ENCODE measurements at places on chromosomes 11 and 22. TPM values are rescaled to one million over a fixed set of nuclear protein-coding genes. Genes with fewer than 3 reads are reported as not detected.

DNA sequence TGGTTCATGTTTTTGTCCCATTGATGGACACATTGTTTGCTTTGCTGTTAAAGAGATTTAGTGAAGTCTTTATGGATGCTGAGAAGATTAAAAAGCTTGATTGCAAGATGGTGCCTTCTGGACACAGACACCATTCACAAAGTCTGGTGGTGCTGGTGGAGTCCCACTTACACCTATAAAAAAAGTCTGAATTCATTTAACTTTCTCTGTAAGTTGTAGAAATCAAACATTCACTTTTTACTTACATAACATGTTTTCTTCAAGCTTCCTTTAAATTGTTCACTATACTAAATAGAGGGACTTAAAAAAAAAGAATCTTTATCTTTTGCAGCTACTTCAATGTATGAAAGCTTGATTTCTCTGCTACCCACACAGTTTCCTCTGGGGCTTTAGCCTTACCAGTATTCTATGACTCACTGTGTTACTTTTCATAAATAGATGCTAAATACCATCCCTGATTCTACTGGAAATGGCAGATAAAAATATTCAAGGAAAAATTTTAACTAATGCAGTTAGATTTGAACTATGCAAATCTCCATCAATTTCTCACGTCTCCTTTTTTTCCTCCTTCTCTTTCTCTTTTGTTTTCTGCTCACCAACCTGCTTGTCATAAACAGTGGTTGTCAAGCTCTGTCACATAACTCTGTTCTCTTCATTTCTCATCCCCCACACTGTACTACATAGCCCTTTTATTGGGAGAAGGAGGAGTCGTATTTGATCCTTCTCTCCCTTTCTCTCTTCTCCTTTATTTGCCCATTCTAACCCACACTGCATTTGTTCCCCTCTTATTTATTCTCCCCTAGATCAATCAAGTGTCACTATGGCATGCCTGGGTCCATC lies 89.7 kb downstream of the FAM76B start:
- no peak for DNase-seq

- DNase-seq = no peak
These were observed 583.3 kb upstream of the TENM4 start for GRCh38 chr11:80024119-80024518.

DNA sequence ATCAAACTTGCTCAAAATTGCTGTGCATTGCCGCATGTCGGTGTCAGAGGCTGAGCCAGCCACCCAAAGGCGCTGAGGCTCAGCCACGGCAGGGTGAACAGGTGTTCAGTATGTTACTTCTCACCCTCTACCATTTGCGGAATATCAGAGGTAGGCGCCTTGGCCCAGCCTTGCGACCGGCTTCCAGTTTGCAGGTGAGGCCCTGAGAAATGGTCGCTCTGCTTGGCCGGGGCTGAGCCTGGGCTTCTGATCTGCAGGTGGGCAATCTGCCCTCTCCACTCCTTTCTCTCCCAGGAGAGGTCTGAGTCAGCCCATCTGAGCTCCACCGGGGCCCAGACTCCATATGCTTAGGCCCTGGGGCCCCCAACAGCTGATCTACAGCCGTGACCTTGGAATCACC lies 71.0 kb downstream of the RPS6KA4 start:
- DNase-seq = no peak

GRCh38 chr11:111520560-111520959 lies 6.0 kb downstream of the HOATZ start:
- DNase-seq = no peak

GRCh38 chr22:31148953-31149627 lies 8.8 kb upstream of the PLA2G3 start:
- peak; percentile 47 for DNase-seq

TMPRSS6 gene
- not detected for total RNA-seq

- no peak for DNase-seq
These were observed 54.1 kb downstream of the MCAM start for GRCh38 chr11:119262668-119263351.

OVCH2 gene
- 3.3 TPM for total RNA-seq

SYNGR1 gene
- total RNA-seq = 13.3 TPM

DNA sequence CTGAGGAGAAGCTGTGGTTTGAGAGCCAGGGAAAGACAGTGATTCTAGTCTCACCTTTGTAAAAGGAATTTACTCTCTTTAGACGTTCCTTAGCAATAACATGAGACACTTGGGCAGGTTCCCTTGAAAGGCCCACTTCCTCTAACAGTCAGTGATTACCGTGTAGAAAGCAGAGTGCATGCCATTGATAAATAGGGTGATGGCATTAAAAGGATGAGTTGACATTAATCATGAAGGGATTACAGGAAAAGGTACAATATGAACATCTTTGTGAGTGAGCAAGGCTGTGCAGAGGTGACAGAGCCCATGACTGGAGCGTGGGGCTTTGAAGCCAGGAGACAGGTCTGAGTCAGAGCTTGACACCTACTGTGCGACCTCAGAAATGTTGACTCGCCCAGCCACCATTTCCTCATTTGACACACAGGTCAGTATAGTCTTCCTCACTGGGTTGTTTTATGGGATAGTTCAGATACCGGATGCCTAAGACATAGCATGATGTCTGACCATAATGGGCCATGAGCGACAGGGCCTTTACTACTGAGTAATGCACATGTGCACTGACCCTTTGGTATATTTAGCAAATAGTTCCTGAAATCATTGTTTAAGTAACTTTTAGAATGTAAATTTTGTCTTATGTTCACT lies 341.7 kb upstream of the MTNR1B start:
- DNase-seq = no peak

DNA sequence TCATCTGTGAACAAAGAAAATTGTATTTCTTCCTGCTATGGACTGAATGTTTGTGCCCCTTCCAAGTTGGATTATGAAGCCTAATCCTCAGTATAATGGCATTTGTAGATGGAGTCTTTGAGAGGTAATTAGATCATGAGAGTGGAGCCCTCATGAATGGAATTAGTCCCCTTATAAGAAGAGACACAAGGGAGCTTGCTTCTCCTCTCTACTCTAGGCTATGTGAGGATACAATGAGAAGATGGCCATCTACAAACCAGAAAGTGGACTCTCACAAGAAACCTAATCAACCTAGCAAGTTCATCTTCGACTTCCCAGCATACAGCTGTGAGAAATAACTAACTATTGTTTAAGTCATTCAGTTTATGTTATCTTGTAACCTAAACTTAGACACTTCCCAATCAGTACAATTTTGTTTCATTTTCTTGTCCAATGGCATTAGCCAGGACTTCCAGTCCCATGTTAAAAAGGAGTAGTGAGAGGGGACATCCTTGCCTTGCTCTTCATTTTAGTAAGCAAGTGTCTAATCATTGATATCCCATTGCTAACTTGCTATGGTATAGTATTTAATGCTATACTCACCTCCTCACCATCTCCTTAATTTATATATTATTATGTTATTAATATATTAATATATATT lies 45.7 kb downstream of the PDGFD start:
- no peak for DNase-seq

GRCh38 chr22:43432883-43433415 lies 21.1 kb downstream of the MPPED1 start:
- no peak for DNase-seq

DNA sequence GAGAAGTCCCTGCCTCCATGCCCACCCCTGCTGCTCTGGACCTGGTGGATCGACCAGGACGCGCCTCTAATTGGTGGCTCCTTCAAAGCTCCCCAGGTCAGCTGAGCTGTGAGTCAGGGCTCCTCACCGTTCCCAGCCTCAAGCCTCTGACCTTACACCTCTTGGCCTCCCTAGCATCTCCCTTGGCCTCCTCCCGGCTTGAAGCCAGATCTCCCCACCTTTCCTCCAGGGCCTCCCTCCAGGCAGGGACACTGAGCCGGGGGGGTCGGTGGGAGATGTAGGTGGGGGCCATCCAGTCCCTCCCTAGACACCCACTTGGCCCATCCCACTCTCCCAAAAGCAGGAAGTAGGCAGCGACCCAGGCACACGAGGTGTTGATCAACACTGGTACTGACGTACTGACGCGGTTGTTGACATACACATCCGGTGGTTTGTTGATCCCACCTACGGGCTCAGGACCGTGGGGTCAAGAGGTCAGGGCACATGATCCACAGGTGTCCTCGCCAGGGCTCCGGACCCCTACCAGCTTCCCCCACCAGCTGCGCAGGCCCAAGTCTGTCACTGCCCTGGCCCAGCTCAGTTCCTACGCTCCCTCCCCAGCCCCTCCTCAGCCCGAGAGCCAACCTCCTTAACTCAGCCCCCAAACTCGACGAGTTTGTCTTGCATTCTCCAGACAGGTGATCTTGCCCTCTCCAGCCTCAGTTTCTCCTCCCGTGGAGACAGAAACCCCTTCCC lies 802 bp downstream of the ATG2A start:
- no peak for DNase-seq

SCGB1D2 gene
- not detected for total RNA-seq

- DNase-seq = no peak
These were observed 24.1 kb upstream of the SCN2B start for GRCh38 chr11:118200497-118200896.

GRCh38 chr11:128246810-128247594 lies 340.4 kb downstream of the ETS1 start:
- no peak for DNase-seq

- DNase-seq = no peak
These were observed 1.6 kb upstream of the MAP4K2 start for GRCh38 chr11:64804346-64805210.

DNA sequence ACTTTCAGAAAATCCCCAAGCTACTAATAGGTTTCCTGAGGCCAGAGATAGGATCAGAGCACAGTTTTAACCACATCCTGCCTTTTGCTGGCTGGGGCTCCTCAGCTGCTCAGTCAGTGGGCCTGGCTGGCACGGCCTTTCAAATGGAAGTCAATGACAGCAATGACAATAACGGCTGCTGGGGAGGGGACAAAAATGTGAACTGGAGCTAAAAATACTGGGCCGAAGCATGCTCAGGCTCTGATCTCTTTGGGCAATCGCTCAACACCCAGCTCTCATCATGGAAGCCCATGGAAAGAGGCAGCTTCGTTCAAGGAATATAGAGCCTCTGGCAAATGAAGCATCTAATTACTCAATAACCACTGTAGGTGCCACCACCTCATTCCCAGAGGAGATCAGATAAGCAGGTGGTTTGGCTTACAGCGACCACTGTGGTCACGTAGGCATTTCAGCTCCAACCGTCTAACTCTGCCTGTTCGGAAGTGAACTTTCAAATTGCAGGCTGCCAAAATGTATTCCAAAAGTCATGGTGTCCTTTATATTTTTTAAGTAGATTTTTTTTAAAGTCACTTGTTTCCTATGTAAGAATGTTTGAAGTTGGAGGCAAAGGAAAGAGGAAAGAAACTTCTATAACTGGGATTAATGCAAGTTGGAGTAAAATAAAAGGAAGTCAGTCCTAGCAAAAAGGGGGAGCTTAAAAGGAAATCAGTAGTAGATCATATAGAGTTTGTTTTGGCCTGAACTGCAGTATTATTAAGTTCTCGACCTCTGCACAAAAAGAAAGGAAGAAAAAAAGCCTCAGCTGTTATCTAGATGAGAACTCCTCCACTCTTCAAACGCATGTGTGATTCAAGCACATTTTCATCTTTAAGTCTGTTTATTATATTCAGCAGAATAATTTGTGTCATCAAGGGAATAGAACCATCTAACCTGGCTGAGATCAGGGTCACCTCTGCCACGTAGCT lies 14.1 kb downstream of the WT1 start:
- DNase-seq = no peak

TYR gene
- total RNA-seq = not detected

GRCh38 chr11:44263738-44264437 lies 46.1 kb downstream of the ALX4 start:
- no peak for DNase-seq

GRCh38 chr11:34052608-34053160 lies 1.2 kb downstream of the CAPRIN1 start:
- no peak for DNase-seq

DNA sequence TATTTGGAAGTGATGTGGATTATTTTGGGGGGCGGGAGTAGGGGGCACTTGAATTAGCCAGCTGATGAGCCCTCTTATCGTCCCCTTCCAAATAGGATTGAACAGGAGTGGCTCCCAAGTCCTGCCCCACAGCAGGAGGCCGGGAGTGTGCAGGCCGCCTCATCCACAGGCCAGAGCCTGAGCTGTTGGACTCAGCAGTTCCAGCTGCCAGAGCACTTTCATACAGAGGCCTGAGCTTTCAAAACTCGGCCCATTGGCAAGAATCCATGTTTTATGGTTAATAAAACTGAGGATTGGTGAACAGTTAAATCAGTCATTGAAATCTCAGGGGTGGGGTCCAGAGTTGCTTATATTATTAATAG lies 9.6 kb downstream of the FAM118A start:
- DNase-seq = no peak

DNA sequence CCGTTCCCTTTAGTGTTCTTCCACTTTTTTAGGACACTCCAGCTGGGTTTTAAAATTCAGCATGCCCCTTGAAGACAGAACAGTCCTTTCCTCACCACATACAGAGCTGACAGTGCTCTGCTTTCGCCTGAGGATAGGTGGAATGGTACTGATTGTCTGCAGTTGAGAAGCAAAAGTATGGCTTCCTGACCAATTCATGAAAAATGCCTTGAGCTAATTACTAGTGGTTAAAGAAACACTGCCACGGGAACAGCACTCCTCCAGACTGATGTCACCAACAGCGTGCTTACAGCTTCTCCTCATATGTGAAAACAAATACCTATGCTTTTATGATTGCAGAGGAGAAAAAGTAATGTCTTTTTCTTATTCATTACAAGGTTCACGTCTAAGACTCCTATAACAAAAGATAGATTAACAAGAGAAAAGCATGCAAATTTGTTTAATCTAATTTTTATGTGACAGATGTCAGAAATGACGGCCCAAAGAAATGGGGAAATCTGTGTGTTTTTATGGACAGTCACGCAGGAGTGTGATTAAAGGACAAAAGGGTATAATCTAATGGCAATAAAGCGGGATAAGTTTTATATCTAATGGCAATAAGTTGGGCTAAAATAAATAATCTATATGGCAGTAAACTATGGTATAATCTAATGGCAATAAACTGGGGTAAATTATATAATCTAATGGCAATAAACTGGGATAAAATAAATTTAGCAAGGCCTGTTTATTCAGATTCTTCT lies 123.4 kb upstream of the ARHGAP42 start:
- no peak for DNase-seq

GNAZ gene
- total RNA-seq = 5.4 TPM

ALDH3B1 gene
- total RNA-seq = 4.6 TPM

DNA sequence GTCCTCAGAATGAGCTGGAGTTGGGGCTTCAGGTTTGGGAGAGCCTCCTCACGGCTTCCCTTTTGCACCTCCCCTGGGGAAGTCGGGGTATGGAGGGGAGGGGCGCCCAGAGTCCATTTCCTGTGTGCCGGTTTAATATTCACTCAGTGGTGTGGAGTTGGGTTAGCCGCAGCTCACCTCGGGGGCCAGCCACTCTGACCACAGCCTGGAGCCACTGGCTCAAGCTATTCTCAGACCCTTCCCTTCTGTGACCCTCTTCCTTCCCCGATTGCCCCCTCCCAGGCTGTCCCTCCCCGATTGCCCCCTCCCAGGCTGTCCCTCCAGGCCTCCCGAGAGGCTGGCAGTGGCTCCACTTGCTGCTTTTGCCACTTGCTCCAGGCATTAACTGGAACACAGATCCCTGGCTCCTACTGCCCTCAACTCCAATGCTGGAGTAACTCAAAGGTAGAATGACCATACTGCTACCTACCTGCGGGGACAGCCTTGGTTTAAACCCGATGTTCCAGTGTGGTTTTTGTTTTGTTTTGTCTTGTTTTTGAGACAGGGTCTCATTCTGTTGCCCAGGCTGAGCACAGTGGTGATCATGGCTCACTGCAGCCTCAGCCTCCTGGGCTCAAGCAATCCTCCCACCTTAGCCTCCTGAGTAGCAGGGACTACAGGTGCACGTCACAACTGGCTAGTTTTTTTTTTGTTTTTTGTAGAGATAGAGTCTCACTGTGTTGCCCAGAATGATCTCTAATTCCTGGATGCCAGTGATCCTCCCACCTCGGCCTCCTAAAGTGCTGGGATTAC lies 29.3 kb downstream of the RPUSD4 start:
- no peak for DNase-seq

CHST1 gene
- 2.7 TPM for total RNA-seq

Measured in urinary bladder (tissue), 4 donors.